ENCODE measurements at places on chromosomes 11 and 22.

DNA sequence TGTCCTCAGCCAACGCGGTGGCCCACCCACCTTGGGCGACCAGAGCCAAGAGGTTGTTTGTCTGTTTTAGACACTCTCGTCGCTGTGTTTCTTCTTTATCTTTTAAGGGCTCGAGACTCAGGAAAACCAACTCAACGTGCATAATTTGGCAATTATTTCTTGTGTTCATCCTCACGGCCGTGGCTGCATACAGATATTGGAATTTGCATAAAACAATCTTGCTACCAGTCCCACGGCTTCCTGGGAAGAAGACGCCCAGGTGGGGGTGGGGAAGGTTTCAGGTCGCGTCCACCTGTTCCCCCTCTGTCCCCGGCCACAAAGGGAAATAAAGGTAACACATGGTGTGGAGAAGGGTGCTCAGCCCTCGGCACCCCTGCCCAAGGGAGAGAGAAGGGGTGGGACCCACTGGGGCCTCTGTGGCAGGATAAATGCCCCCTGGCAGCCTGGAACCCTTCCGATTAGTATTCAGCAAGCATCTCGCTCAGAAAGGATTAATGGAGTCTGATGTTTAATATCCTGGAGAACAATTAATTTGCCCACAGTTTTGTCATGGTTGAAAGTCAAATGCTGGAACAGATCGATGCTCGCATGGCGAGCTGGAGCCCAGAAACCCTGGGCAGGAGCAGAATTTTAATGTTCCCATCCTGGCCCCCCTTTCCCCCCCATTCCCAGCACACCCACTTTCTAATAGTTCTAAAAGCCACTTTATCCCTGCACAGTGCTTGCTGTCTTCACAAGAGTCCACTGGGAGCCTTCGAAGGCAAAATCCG, 359.7 kb downstream of the MN1 start:
- DNase-seq: no peak

DNA sequence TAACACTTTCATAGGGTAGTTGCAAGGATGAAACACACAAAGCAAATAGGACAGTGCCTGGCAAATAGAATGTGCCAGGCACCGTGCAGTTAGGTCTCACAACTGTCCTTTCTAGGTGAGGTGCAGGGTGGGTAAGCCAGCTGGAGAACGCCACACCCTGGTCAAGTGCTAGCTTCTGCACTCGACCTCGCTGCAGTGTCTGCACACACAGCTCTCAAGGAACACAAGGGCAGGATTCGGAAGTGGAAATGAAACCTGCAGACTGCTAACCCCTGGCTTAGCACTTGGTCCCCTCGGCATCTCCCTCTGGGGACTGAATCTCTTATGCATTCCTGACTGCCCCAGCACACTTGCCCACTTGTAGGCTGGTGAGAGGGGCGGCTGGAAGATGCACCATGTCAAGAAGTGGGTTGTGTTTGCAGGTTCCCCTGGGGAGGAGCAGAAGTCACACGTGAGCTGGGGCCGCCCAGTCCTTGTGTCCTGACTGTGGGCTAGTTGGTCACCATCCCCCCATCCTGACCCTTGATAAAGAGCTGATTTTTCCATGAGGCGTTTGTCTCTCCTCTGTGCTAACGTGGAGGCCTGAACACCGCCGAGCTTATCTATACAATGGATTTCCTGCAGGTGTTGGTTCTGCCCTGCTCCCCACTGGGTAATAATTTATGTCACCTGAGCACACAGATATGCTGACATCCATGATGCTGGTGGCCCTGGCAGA, 89.0 kb downstream of the MICAL2 start:
- DNase-seq: no peak

- DNase-seq: no peak
Measured at GRCh38 chr22:43722444-43722843, 89.7 kb downstream of the EFCAB6 start.

DNA sequence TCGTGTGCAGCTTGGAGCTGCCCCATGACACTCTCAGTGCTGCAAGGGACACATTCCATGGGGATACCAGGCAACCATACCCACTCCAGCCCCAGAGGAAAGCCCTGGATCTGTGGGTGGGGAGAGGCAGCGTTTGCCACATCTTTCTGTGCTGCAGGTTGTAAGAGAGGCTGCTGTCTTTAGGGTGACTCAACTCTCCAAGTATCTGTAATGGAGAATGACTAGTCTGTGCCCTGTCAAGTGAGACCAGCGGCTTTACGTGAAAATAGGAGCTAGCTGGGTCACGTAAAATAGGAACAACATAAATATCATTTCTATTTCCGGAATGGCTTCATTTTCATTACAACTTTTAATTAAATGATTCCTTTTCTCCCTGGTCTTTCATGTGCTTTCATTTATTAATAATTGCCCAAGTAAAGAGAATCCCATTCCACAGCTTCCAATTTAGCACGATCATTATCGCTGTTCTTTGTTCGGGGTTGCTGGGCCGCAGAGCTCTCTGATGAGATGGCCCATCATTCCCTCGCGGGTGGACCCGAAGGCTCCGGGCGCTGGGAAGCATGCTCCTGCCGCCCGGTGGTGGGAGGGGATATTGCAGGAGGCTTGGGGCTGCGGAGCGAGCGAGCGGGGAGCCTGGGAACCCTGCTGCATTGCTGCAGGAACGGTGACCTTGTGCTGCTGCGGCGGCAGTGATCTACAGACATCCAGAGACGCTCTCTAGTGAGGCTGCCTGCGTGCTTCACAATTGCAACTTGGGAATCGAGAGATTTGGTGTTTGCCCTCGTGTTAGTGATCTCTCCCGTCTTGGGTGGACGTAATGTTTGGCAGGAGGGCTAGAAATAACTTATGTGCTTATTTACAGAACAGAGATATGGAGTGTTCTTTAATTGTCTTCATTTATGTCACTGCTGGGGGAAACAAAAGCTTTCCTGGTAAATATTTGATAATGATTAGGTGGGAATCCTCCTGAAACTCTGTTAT, 10.6 kb downstream of the SLC6A5 start:
- DNase-seq: no peak

Data from stimulated activated CD4-positive, alpha-beta T cell treated with anti-CD3 and anti-CD28 coated beads, Interleukin-1b, Interleukin-23, amount 100 ng/mL, for 1 hour (primary cell).